ENCODE measurements at places on chromosomes 11 and 22.

- DNase-seq, result peak; percentile 18
Observed at GRCh38 chr11:102807921-102808320, 10.0 kb upstream of the MMP1 start.

DNA sequence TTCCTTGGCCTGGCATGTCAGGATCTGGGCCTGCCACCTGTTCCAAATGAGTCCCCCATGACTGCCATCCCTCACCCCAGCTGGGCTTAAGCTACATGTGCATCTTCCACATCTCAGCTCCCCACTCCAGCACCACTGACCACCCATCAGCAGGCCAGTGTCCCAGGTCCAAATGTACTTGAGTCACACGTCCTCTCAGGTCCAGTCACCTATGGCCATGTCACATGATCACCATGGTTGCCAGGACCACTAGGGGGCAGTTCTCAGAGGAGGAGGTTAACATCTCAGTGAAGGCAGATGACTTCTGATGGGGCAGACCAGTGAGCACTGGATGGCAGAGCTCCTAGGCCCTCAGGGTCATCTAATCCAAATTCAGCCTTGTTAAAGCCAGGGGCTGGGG is 41.9 kb upstream of the WNT11 start:
- DNase-seq, result no peak

DNA sequence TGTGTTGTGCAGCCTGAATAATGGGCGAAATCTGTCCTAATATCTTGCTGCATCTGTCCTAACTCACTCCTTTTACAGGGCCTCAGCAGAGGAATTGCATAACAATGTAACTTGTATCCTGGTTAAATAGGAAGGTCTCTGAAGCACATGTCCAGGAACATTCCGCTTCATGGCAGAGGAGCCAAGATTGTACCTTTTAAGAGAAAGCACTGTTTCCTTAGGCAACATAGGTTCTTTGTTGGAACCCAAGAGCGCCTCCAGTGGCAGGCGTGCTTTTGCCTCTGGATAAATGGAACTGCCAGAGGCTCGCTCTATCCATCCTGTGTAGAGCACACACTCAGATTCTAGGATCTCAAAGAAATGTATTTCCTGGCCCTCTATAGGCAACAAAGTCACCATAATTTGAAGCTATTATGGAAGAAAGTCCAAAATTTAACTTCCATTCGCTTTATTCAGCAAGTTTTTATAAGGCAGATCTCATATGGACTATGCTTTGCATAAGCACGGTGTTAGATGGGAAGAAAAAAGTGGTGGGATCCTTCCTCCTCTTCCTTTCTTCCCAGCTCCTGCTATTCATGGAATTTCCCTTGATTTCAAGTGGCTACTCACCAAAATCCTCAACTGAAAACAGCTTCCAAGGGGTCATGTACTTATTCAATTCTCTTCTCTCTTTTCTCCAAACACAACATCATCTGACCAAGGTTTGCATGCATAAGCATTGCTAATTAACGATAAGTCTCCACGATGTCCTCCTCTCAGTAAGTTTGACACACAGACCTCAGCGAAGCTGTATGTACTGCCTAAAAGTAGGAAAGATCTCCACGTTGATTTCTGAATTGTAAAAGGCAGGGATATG is at the start of gene BLID:
TSS of gene BLID (minus strand) at position 692 of the 856 bp plus-strand sequence. CDS start at position 399, 293 bp downstream.
- DNase-seq, result no peak

DNA sequence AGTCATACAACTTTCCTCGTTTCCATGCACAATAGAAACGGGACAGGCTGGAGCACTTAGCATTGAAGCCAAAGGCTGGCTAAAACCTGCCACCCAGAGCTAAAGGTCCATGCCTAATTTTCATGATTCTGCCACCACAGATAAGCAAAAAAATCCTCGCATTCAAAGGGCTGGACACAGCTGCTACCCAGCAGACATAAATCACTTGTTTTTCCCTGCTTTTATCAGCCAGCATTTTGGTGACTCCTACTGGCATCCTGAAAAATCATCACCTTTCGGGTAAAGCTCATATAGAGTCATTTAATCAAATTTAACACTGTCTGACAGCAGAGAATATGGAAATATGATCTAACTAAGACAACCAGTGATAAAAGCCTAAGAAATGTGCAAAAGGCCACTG is 37.9 kb downstream of the ALG9 start:
- DNase-seq, result no peak

DNA sequence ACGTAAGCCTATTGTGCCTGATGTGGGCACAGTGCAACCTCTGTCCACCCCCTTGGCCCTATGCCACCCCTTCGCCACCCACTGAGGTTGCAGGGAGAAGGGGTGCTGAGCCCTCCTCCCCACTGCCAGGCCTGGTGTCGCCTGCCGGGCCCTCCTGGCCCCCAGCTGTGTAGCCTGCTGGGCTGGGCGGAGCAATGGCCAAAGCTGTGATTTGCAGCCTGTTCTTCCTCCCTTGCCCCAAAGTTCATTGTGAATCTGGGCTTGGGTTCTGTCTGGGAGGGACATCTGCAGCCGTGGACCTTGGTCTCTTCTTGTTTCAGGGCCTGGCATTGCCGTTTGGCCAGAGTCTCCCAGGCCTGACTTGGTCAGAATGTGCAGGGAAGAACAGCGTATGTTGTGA is 121.9 kb downstream of the PKNOX2 start:
- no peak for DNase-seq

- DNase-seq, result no peak
Observed at GRCh38 chr22:27724157-27724556, 77.4 kb downstream of the MN1 start.

DNA sequence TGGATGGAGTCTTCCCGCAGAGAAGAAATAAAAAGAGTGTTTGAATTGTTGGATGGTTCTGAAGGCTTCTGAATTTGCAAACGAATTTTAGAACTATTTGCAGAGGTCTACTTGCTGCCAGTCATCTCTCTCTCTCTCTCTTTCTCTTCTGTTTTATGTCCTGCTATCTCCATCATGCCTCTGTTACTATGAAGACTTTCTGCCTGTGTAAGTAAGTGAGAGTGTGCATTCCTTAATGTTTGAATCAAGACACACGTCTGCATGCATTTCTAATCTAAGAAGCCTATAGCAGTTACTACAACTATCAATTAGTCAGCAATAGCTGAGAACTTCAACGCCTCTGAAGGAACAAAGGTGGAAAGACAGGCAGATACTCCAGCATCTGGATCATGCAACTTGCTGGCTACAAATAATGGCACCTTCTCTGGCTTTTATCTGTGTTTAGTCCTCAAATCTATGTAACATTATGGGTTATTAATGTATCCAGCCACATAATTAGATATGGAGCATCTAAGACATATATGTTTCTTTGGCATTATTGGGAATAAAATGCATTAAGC is 191.5 kb upstream of the BLID start:
- DNase-seq, result no peak
